ENCODE measurements at places on chromosomes 5 and 9.

DNA sequence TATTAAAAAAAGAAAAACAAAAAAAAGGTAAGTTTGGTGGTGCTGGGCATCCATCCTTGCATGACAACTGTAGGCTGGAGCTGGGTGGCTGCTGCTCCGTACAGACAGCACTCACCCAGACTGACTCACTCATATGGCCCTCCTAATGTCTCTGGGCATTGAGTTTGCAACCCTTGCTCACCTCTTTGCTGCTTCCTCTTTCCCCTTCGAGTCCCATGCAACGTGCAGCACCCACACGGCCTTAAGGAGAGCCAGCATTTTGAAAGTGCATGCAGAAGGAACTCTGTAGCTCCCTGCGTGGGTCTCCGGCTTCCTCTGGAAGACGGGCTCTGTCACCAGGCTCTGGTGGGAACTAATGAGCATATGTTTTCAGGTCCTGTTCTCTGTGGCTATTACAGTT, 60.5 kb upstream of the ENTREP1 start:
- DNase-seq: no peak

DNA sequence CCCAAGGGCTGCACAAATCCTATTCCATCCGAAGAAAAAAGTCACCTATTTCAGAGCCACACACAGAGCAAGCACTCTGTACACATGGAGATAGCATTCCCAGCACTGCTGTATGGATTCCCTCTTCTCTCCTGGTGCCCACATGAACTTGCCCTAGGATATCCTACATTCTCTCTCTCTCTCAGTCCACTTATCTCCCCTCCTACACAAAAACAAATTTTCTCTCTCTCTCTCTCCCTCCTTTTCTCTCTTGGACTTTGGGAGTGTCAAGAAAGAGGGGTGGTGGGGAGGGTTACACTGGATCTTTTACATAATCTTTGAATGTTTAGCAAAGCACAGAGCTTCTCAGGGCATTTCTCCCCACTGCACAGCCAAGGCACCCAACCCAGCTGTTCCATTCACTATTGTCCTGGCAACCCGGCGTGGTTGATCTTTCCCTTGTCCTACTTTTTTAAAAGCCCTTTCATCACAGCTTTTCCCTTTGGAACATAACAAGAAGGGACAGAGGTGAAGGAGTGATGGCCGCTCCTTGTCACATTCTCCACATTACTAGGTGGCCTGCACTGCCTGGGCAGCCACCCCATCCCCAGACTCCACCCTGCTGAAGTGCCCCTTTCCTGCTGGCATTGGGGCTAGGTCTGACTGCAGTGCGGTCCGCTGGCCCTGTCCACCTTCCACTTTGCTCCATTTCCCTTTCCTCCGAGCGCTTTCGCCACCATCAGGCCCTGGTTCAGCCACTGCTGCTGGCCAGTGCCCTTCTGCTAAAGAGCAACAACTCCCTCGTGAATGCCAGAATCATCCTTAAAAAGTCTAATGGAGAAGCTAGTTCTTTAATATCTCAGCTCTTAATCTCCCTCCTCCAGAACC, 22.2 kb upstream of the SLC1A3 start:
- DNase-seq: no peak

GRCh38 chr5:93163010-93163663, 417.9 kb downstream of the NR2F1-AS1 start:
- DNase-seq: no peak

DNA sequence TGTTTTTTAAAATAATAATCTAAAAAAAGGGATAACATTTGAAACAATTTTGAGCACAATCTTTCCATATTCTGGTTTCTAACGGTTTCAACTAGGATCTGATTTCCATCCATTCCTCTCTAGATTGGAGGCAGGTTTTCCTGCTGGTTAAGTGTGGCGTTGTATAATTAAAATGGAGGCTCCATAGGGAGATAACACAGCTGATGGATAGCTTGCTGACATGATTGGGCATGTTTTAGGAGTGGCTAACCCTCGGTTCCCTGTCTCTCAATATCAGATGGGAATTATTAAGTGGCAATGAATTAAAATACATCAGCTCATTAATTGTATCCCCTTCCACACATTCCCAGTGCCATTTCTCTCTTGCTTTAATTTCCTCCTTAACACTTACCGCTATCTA, 209.0 kb downstream of the ALDH1A1 start:
- DNase-seq: no peak

GRCh38 chr9:8571643-8572042, 772.1 kb upstream of the DMAC1 start:
- DNase-seq: no peak

DNA sequence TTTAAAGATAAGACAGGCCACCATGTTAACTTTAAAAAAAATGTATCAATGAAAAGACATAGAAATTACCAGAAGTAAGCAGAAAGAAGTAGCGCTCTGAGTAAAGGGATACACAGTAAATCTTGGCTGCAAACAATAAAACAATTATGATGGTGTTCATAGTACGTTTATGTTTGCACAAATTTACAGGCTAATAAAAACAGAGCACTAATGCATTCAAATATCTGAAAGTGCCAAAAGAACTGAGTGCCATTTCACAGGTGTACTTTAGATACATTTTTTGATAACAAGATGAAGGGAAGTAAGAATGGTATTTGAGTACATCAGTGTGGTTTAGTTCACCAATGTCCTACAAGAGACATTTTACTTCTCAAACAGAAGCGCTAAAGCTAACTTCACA, 32.9 kb upstream of the ALDH1A1 start:
- no peak for DNase-seq
